Stomach (tissue), 19 donors: ENCODE measurements at places on chromosomes 13 and 19.
A peak's percentile ranks its signal among the peaks of the same experiment; 100 is the strongest.

DNA sequence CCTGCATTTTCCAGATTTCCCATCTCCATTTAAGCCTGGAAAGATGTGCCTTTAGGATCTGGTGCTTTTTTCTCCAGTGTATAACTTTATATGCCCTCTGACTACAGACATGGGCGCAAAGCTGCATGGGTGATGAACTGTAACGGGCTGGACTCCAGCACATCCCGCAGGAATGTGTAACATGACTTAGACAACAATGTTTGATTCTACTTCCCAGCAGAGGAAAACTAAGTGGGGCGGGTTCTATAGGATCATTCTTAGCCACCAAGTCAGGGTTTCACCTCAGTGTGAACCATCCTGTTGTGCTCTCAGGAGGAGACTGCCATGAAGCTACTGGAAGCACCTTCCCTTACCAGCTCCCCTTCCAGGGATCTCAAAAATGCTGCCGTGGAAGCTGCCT is 93.2 kb upstream of the SERP2 start:
- DNase-seq = no peak

DNA sequence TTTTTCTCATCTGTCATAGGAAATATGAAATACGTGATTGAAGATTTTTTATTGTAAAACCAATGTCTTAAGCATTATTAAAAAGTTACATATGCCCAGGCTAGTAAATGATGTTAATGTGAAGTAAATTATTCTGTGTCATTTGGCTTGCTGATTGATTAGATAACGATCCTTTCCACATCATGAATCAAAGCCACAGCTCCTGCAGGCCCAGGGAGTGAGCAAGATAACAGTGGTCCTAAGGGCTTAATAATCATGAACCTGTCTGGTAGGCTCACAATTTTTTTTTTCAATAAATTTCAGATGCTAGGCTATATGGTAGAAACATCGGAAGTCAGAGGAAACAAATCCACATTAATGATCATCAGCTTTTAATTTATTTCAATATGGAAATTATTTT is 269.0 kb upstream of the SLC10A2 start:
- DNase-seq = no peak

DNA sequence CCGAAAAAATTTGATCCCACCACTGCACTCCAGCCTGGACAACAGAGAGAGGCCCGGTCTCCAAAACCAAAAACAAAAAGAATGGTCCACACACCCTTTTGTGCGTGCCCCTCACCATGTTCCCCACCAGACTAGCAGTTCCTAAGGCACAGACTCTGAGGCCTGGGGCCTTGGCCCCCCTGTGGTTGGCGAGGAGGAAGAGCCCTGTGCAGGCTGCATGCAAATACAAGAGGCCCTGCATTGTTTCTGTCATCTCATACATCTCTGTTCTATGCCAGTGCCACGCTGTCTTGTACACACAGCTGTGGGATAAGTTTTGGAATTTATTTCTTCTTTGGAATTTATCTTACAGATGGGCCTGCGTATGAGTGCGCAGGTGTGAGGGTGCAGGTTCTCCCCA is 4.7 kb upstream of the YJEFN3 start:
- no peak for DNase-seq

DNA sequence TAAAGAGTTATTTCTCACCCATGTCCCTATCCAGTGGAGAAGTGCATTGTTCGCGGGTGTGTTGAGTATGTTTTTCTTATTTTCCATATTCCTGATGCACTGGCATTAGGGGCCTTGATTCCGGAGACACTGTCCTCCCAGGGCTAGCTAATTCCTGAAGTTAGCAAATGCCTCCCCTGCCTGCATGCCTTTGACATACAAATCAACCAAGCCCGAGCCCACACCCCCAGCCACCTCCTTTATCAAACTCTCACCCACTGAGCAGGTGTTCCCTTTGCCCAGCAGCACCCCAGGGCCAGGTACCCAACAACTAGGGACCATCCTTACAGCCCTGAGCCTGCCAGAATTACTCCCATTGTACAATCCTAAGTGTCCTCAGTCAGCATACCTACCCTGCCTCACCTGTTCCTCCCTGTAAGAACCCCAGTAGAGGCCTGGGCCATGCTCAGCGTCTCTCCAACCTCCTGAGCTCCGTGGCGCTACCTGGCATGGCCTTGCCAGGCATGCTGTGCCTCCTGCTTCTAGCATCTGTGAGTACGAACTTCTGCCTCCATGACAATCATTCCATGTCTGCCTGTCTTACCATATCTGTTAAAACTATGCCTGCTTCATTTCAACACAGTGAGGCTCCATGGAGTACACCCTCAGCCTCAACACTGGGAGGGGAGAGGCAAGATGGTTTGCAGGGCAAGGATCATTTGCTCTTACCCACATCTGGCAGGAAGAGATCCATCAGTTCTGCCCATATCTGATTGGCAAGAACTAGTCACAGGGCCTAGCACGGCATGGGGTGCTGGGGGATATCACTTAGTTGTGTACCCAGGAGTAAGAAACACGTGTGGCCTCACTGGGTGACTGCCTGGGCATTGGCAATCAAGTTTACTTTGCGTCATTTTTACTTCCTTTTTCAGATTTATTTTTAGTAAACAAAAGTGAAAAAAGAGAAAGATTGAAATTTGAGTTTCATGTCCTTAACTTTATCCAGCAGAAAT is 203.9 kb downstream of the SHISA2 start:
- DNase-seq = peak; percentile 41
